T-helper 1 cell (primary cell): ENCODE measurements at places on chromosomes 12 and 14.

- DNase-seq, result no peak
These were observed 57.9 kb downstream of the MARK3 start for GRCh38 chr14:103443111-103443510.

DNA sequence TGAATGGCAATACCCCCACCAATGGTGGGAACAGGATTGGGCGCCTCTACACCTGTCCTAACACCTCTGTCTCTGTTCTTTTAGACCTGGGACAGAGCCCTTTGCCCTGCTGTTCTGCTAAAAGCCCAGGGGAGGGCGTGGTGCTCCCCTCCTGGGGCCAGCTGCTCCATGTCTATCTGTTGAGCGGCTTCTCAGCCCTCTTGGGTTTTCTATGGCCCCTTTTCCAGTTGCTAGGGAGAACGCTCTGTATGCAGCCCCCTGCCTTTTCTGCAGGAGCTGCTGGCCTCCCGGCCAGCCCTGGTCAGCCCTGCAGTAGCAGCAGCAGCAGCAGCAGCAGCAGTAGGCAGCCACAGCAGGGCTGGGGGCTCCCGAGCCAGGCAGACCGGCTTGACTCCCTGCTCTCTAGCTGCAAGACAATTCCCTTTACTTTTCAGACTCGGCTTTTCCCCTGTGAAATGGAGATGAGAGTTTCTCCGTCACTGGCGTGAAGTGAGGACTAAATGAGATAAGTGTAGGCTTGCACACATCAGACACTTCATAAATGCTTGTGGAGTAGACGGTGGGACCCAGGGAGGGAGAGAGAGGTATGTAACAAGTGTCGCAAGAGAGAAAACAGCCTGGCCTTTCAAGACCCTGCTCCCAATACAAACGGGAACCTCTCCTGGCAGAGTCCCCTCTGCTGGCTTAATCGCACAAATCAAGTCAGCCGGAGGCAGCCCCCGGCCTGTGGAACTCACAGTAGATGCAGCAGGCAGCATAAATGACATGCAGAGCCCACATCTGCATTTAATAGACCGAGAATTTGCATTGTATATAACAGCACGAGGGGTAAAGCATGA, 1.0 kb downstream of the RTL1 start:
- DNase-seq, result no peak

DNA sequence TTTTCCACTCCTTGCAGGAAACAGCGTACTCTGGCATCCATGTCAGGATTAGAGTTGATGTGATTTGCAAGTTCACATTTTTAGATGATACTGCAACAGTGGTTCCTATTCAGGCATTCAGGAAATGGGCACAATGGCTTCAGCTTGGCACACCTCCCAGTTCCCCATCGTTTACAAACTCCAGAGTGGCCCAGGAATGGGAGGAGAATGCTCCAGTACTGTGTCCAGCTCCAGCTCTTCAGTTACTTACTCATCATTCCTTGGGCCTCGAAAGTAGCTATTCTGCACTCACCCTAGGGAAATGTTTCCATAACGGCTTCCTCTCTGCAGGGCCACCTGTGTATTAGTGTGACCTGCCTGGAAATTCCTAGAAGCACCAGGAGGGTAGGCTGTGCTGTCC, 239.7 kb upstream of the RGS6 start:
- DNase-seq, result no peak

DNA sequence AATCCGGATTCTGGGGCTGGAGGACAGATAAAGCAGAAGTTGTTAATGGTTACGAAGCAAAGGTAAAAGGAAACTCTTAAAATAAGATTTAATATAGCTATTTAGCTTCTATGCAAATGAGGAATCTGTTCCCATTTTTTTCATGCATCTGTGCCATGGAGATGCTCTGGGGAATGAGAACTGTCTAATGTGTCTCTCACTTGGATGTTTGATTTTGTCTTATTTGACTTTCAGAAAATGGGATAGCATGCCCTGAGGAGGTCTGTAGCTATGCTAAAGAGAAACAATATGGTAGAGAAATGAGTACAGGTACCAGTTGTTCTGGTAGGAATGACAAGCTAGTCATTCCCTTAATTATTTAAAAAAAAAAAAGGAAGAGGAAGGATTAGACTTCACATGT, 24.3 kb downstream of the C12orf76 start:
- DNase-seq, result no peak
